ENCODE measurements at places on chromosomes 5 and 9.

DNA sequence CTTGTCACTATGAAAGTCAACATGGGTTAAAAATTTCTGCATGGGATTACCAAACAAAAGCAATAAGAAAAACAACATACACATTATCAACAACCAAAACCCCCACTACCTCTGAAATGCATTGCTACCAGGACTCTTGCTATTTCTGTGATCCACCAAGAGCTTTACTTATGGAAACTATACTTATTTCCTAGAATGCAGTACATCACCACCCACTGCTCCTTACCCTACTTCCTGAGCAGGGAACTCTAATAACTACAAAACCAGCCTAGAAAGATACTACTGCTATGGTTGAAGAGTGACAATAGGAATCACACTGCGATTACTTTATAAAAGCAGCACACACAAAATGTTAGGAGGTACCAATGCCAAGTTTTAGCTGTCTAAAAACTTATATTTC, 22.2 kb downstream of the LURAP1L start:
- no peak for DNase-seq

- DNase-seq = no peak
Observed at GRCh38 chr5:27947088-27947487, 908.7 kb upstream of the CDH9 start.

GRCh38 chr9:112971415-112971814, 40.6 kb downstream of the ZNF883 start:
- DNase-seq = no peak

DNA sequence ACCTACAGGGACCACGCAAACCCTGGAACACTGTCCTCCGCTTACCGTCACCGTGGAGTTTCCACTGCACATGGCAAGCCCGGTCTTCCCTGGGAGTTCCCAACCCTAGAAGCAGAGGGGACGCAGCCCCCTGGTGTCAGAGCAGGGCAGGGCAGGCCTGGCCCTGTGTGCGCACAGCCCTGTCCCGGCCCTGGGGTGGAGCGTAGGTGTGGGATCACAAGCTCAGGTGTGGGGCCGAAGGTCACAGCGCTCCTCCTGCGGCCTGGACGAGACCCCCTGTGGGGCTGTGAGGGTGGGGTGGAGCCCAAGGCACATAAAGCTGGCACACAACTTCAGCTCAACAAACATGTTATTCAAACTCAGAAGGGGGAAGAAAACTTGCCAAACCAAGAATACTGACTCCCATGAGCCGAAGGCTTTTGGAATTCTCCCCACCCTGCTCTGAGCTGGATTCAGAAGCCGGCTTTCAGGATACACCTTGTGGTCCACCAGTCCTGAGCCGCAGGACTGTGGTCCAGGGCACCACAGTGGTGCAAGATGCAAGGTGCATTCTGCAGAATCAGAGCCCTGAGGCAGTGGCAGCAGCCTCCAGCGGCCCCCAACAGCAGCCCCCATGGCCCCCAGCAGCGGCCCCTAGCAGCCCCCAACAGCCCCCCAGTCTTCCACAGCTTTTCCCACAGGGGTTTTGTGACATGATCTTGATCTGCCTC, 11.8 kb upstream of the EXOC3 start:
- DNase-seq = no peak

DNA sequence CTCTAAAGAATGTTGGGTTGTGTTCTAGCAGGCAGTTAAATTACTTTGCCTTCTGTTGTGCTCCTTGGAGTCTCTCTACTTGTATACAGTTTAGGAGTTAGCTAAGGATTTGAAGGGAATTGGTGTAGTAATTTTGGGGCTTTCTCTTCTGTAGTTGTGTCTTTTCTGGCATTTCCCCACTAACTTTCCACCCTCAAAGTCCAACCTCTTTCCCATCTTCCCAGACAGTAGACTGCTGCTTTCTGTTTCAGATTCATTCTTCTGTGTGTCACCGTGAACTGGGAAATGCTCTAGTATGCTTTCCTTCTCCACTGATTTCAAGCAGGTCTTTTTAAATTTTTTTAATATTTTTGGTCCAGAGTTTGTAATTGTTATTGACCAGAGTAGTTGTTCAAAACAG, 4.5 kb upstream of the ANGPTL2 start:
- no peak for DNase-seq
